ENCODE measurements at places on chromosomes 1 and 21. TPM values are rescaled to one million over a fixed set of nuclear protein-coding genes. Genes with fewer than 3 reads are reported as not detected.

UBE2U gene
- not detected for polyA plus RNA-seq

CFAP74 gene
- polyA plus RNA-seq = not detected

PHLDA3 gene
- polyA plus RNA-seq = 105 TPM

GJA5 gene
- not detected for polyA plus RNA-seq

PAPPA2 gene
- polyA plus RNA-seq = 0.02 TPM

SPAG17 gene
- polyA plus RNA-seq = not detected

NPHS2 gene
- not detected for polyA plus RNA-seq

CHI3L2 gene
- polyA plus RNA-seq = 0.97 TPM

IRF6 gene
- 1.6 TPM for polyA plus RNA-seq

AGRN gene
- polyA plus RNA-seq = 31.6 TPM

LCE3E gene
- not detected for polyA plus RNA-seq

CD1D gene
- polyA plus RNA-seq = not detected

PGLYRP4 gene
- not detected for polyA plus RNA-seq

PPFIA4 gene
- 4.4 TPM for polyA plus RNA-seq

RHD gene
- polyA plus RNA-seq = not detected

KRTAP11-1 gene
- not detected for polyA plus RNA-seq

DCST2 gene
- polyA plus RNA-seq = 0.76 TPM

CLIC6 gene
- 0.03 TPM for polyA plus RNA-seq

SLFNL1 gene
- polyA plus RNA-seq = 0.16 TPM

USH2A gene
- not detected for polyA plus RNA-seq

HSD3B1 gene
- polyA plus RNA-seq = not detected

TIE1 gene
- 0.81 TPM for polyA plus RNA-seq

FTCD gene
- polyA plus RNA-seq = 0.33 TPM

CHIA gene
- not detected for polyA plus RNA-seq

RNU1-3 gene
- not detected for polyA plus RNA-seq

FAM89A gene
- polyA plus RNA-seq = 3.9 TPM

ANKRD34A gene
- polyA plus RNA-seq = 3.6 TPM

CACNA1S gene
- polyA plus RNA-seq = not detected

NEGR1 gene
- 0.21 TPM for polyA plus RNA-seq

IL20 gene
- not detected for polyA plus RNA-seq

RGL1 gene
- 10.7 TPM for polyA plus RNA-seq

DIP2A gene
- 33.1 TPM for polyA plus RNA-seq

SLC25A34 gene
- polyA plus RNA-seq = 1.2 TPM

KIF26B gene
- 2.6 TPM for polyA plus RNA-seq

MACF1 gene
- polyA plus RNA-seq = 45.9 TPM

VAV3 gene
- polyA plus RNA-seq = 0.02 TPM

PHC2 gene
- polyA plus RNA-seq = 98.7 TPM

EFNA1 gene
- 14.4 TPM for polyA plus RNA-seq

NUDT17 gene
- polyA plus RNA-seq = 8.1 TPM

IQGAP3 gene
- 15.6 TPM for polyA plus RNA-seq

DEGS1 gene
- polyA plus RNA-seq = 89.2 TPM

LCE1B gene
- not detected for polyA plus RNA-seq

LELP1 gene
- polyA plus RNA-seq = not detected

MROH9 gene
- polyA plus RNA-seq = 0.24 TPM

TMEM82 gene
- polyA plus RNA-seq = not detected

SOX13 gene
- 10.6 TPM for polyA plus RNA-seq

ZNHIT6 gene
- 10.1 TPM for polyA plus RNA-seq

RHOU gene
- polyA plus RNA-seq = 0.44 TPM

AADACL4 gene
- 0.32 TPM for polyA plus RNA-seq

F13B gene
- polyA plus RNA-seq = not detected
